ENCODE measurements at places on chromosomes 3 and 15.

DNA sequence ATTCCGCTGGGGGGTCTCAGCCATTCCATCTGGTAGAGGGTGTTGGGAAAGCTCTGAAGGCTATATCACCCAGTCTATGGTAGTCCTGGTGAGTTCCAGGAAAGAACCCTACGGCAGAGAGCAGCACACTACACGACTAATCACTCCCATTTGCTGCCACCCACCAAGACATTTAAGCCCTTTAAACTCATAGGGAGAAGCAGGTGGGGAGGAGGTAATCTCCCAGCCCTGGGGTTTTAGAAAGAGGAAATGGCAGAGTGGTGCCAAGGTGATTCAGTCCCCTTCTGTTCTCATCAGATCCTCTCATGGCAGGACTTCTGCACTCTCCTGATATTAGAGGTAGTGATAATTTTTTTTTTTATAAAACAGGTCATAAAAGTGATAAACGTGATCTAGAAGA, 10.6 kb upstream of the VWA5B2 start:
- no peak for DNase-seq

DNA sequence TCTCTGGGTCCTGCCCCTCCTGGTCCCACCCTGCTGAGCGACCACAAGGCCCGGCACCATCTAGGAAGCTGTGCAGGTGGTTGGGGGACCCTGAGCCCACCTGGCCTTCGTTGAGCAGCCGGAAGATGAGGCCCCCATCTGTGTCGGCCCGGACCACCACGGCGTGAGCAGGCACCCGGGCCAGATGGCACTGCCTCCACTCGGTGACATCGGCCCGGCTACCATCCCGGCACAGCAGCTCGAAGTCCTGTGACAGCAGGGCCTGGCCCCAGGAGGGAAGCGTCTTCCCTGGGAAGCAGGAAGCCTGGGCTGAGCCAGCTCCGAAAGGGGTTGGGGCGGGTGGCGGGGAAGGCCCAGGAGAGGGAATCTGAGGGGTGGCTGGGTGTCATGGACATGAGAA, 12.6 kb downstream of the MELTF start:
- DNase-seq = no peak

DNA sequence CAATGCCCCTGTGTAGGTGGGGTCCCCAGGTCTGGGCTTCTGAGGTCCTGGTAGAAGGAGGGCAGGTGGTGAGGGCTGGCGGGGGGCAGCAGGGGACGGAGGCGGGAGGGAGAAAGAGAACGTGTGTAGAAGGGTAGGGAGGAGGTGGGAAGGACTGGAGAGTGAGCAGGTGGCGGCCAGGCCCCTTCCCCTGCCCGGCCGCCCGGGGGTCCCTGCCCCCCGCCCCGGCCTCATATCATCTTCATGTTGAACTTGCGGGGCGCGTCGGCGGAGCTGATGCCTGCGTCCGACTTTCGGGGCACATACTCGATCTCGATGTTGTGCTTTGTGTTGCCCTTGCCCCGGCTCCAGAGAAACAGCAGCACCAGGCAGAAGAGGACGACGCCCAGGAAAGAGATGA, 18.9 kb downstream of the LINGO1 start:
- no peak for DNase-seq

DNA sequence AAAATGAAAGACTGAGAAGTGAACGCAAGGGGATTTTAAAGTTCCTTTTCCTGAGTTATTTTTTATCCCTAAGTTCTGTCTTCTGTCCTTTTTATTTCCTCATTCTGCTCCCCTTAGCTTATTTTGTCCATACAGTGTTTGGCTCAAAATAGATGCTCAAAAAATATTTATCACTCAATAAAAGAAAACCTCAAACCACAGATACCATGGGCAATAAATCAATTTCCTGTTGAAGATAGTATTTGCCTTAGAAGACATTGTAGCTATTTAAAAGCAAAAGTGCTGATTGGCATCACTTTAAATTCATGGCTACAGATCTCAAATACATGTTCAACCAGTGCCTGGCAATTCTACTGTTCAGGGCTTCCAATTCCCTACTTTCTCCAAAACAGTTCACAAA, 316.5 kb upstream of the ADAMTS9 start:
- DNase-seq = no peak

GRCh38 chr3:11238880-11239279, 33.3 kb upstream of the ATG7 start:
- no peak for DNase-seq

- DNase-seq = no peak
Observed at GRCh38 chr15:90912770-90913075, 9.6 kb downstream of the MAN2A2 start.

DNA sequence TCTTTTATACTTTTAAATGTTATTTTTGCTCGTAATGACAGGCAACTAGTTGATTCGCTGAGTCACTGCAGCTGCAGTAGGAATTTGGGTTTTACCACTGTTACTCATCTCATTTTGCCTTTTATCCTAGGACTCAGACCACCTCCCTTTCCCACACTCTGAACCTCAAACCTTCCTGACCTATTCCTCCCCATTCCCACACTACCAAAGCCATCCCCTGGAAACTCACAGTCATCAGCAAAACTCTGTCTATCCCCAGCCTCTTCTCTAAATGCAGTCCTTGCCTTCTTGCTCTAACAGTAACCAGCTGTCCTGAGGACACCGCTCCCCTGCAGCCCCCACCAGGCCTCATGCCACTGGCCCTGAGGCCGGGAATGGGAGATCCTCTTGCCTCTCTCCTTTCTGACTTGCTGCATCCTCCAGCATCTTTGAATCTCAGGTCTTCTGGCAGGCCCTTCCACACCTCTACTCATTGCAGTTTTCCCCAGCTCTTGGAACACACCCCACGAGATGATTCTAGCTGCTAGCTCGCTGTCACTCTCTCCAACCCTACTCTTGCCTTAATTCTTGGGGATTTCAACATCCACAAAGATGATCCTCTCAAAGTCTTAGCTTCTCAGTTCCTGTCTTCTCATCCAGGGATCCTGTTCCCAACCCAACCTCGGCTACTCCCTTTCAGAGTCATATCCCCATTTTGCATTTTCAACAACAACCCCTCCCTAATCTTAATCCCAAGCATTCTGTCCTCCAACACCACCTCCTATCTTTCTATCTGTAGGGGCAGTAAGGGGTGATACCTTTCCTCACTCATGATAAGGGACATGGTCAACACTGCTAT, 55.9 kb upstream of the C3orf80 start:
- no peak for DNase-seq

- no peak for DNase-seq
Observed at GRCh38 chr15:89543389-89543788, 31.9 kb upstream of the TICRR start.

DNA sequence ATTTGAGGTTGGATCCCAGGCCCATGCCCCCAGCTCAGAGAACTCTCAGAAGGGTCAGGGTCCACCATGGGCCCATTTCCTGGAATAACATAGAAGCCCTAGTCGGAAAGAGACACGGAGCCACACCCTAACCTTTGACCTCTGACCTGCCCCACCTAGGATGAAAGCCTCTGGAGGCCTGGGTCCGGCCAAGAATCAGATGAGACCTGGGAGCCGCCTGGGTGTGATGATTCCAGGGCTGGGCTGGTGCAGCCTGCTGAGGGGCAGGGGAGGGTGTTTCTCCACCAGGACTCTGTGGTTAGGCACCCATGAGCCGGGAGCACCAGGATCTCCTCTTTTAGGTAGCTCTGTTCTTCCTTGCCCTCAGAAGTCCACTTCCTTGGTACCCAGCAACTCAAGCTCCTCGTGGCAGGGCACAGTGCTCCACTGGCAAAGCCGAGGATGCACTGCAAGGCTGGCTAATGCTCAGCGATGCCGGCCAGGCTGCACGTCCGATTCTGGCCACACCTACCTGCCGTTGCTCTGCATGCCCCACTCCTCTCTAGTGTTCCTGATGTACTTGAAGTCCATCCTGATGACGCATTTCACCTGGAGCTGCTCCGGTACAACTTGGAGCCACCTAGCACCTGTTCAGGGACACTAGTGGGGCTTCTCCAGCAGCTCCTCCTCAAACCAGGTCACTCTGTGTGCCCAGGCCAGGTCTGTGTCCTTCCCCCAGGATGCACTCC, 57.4 kb downstream of the ZNF445 start:
- no peak for DNase-seq

DNA sequence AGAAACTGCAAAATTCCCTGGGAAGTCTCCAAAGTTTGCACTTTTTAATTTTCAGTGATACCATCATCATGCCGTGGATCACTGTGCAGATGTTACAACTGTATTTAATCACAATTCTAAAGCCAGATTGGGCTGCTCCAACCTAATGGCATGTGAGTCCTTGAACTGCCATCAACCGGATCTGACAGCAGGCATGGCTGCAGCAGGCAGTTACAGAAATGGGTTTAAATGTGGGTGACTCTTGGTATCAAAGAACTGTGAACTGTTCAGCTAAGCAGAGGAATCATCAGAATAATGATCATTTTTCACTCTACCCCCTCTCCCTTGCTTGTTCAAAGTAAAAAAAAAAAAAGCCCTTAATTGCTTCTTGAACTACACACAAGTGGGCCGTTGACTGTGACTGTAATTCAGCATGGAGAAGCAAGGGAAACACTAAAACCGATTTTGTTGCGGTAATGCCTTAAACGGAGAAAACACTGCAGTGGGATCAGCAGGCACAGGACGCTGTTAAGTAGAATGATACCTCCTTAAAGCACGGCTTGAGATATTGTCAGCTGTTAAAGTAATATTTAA, 152.4 kb downstream of the RORA start:
- DNase-seq = no peak

Measured in COR-L47 (cell line).